ENCODE measurements at places on chromosomes 12 and 14. TPM values are rescaled to one million over a fixed set of nuclear protein-coding genes. Genes with fewer than 3 reads are reported as not detected.

AMDHD1 gene
- polyA plus RNA-seq, result 2.7 TPM

GRCh38 chr12:120125792-120126634 lies 9.5 kb upstream of the RAB35 start:
- peaks cover 51% of the 10 kb centered on the region for H3K36me3 ChIP-seq
- no peak overlapping the region for H3K4me3 ChIP-seq
- H3K27ac ChIP-seq, result no peak overlapping the region
- H3K27me3 ChIP-seq, result no peaks in the 10 kb centered on the region
- H3K4me1 ChIP-seq, result no peaks in the 10 kb centered on the region
- DNase-seq, result no peak

GRCh38 chr12:18277196-18277595 lies 15.9 kb downstream of the PIK3C2G start:
- no peak overlapping the region for H3K4me3 ChIP-seq
- no peaks in the 10 kb centered on the region for H3K36me3 ChIP-seq
- no peaks in the 10 kb centered on the region for H3K27me3 ChIP-seq
- no peak for DNase-seq
- no peaks in the 10 kb centered on the region for H3K4me1 ChIP-seq

GRCh38 chr12:79441534-79441933 lies 249.2 kb downstream of the PAWR start:
- no peak overlapping the region for H3K27ac ChIP-seq
- peaks cover 3% of the 10 kb centered on the region for H3K4me1 ChIP-seq
- no peak for DNase-seq
- H3K36me3 ChIP-seq, result no peaks in the 10 kb centered on the region
- H3K27me3 ChIP-seq, result no peaks in the 10 kb centered on the region

- H3K27me3 ChIP-seq, result no peaks in the 10 kb centered on the region
- H3K36me3 ChIP-seq, result no peaks in the 10 kb centered on the region
- no peak overlapping the region for H3K4me3 ChIP-seq
Measured at GRCh38 chr12:88437226-88437625, 143.0 kb downstream of the KITLG start.

DNA sequence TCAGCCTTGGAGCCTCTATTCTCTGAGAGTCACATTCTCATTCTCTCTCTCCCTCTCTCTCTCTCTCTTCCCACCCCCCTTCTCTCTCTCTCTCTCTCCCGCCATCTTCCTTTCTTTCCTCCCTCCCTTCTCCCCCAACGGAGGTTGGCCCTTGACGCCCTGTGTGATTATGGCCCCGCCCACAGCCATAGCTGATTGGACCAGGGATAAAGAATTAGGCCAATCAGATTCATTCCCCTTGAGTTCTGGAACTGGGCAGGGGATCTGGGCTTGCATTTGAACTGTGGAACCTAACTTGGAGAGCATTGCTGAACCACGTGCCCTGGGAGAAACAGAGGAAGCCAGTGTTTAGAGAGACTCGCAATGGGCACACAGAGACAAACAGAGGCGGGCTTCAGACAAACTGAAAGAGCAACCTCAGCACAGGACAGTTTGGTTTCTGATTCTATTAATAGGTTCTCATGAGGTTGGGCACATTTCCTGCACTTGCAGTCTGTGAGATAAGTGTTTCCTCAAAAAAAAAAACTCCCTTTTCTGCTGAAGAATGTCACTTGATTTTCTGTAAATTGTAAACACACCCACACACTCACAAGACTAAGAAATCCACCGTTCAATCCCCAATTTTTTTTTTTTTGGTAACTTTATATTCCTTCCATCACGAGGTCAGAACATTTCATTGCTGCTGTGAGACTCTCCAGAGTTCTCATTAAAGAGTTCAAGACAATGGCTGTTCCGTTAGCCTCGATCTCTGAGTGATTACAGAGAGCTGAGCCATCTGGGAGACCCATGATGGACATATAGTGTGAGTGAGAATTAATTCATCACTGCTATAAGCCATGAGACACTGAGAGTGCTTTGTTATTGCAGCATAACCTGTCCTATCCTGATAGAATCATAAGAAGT lies 3.5 kb upstream of the P2RX7 start:
- no peaks in the 10 kb centered on the region for H3K36me3 ChIP-seq
- no peak overlapping the region for H3K27ac ChIP-seq
- H3K4me3 ChIP-seq, result no peak overlapping the region
- peaks cover 9% of the 10 kb centered on the region for H3K27me3 ChIP-seq
- peak; percentile 37 for DNase-seq
- no peaks in the 10 kb centered on the region for H3K4me1 ChIP-seq

DNA sequence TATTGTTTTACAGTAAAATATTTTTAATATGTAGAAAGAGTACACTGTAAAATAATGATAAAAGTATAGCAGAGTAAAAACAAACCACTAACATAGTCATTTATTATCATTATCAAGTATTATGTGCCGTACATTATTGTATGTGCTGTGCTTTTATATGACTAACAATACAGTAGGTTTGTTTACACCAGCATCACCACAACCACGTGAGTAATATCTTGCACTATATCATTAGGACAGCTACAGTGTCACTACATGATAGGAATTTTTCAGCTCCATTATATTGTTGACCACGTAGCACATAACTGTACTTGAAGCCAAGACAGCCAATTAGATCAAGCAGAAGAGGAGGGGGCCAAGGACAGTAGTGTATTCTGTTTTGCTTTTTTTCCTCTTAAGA lies 415.4 kb downstream of the RAD51B start:
- H3K4me1 ChIP-seq, result peaks cover 66% of the 10 kb centered on the region
- no peak for DNase-seq
- H3K27me3 ChIP-seq, result no peaks in the 10 kb centered on the region
- H3K27ac ChIP-seq, result no peak overlapping the region

GRCh38 chr14:65792208-65792905 lies 379.8 kb downstream of the FUT8 start:
- no peak overlapping the region for H3K4me3 ChIP-seq
- H3K36me3 ChIP-seq, result no peaks in the 10 kb centered on the region
- H3K4me1 ChIP-seq, result no peaks in the 10 kb centered on the region
- no peak for DNase-seq

- H3K4me3 ChIP-seq, result no peak overlapping the region
- no peak overlapping the region for H3K27ac ChIP-seq
- no peaks in the 10 kb centered on the region for H3K4me1 ChIP-seq
- DNase-seq, result no peak
- H3K27me3 ChIP-seq, result no peaks in the 10 kb centered on the region
- no peaks in the 10 kb centered on the region for H3K36me3 ChIP-seq
Measured at GRCh38 chr12:32885831-32886230, 10.7 kb downstream of the PKP2 start.

Measured in large intestine (tissue), 12 donors.